Motor neuron (in vitro differentiated cells): ENCODE measurements at places on chromosomes 5 and 9. TPM values are rescaled to one million over a fixed set of nuclear protein-coding genes. Genes with fewer than 3 reads are reported as not detected.
A peak's percentile ranks its signal among the peaks of the same experiment; 100 is the strongest.

GRCh38 chr5:69504036-69504435 is 11.4 kb downstream of the OCLN start:
- no peak for ATAC-seq

GRCh38 chr9:73219985-73220626 is 68.4 kb downstream of the ANXA1 start:
- ATAC-seq: peak; percentile 88

HTR4 gene
- total RNA-seq: 0.10 TPM in 1 of 2 replicates, not detected in the other

- no peak for ATAC-seq
Measured at GRCh38 chr5:78449103-78449502, 88.7 kb downstream of the SCAMP1 start.

DNA sequence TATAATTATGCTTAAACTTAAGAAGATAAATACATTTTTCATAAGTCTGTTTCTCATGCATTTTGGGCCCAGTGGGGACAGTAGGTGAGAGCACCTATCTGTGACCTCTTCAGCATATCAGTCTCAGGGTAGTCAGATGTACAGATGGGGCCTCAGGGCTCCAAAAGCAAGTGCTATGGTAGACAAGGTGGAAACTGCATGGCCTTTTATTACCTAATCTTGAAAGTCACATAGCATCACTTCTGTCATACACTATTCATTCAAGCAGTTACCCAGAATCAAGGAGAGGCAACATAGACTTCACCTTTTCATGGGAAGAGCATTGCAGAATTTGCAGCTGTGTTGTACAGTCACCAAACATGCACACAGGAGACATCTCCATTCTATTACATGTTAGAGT is 94.8 kb downstream of the SV2C start:
- no peak for ATAC-seq

DNA sequence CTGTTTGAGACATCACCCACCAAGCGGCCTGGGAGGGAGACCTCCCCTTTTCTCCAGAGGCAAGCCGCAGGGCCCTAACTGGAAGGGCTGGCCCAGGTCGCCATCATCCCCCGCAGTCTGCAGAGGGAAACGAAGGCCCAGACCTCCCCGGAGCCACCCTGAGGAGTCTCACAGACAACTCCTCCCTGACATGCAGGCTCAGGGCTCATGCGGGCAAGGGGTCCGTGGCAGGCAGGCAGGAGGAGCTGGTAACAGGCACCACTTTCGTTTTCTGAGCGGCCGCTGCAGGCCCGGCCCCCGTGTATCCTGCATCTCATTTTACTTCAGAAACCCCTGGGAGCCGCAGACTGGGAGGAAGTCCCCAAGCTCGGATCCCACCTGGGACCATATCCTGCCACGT is 192.0 kb upstream of the PPP1R26 start:
- ATAC-seq: no peak

PHYKPL gene
- 15.3 and 16.7 TPM in 2 replicates for total RNA-seq

- ATAC-seq: no peak
Measured at GRCh38 chr9:131559421-131560000, 14.2 kb downstream of the PRRT1B start.

- ATAC-seq: no peak
Measured at GRCh38 chr9:34246453-34246852, 67.6 kb downstream of the UBAP1 start.

- no peak for ATAC-seq
Measured at GRCh38 chr5:73376618-73377170, 71.9 kb downstream of the FOXD1 start.

ADAMTS12 gene
- 2.4 and 3.1 TPM in 2 replicates for total RNA-seq

ROR2 gene
- 0.63 and 0.71 TPM in 2 replicates for total RNA-seq

GRCh38 chr9:96071815-96072124 is 196.3 kb downstream of the ERCC6L2 start:
- no peak for ATAC-seq

SEMA6A gene
- total RNA-seq: 22.7 and 42.5 TPM in 2 replicates

- no peak for ATAC-seq
Measured at GRCh38 chr5:135609981-135610380, 31.2 kb upstream of the CXCL14 start.

- no peak for ATAC-seq
Measured at GRCh38 chr9:89036383-89036782, 45.1 kb downstream of the S1PR3 start.

DNA sequence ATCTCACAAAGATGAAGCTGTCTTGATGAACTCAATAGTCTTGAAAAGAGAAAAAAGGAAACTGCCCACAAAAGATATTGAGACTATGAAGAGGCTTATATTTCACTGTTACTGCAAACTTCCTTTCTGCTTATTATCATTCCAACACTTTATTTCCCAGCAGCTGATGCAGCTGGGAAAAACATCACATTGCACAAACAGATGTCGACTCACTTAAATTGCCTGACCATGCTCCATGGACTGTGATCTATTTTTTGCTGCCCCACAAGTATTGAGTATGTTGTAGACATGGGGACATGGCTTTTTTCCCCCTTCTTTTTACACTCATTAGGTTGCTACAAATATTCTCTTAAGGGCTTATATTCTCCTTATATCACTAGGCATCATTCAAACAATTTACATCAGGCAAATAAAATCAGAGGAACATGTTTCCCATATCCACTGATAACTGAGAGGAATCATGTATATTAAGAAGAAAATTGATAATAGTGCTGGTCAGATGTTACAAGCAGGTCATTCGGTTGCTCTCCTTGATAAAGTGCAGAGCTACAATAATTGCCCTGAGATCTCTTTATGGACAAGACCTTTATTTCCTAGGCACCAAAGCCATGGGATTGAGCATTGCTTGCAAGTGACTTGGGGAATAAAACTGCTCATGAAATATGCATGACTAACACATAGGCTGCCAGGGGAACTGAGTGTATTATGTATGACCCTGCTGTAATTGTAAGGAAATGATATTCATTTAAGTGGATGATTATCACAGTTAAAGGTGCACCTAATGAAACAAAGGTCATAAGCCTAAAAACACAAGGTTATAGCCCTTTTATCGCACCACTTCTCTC is 509.9 kb downstream of the ZNF608 start:
- peak; percentile 54 for ATAC-seq

GRCh38 chr9:95783426-95783975 is 92.0 kb upstream of the ERCC6L2 start:
- peak; percentile 88 for ATAC-seq

FBP1 gene
- total RNA-seq: not detected in 2 replicates

RASGEF1C gene
- 0.16 TPM in 1 of 2 replicates, not detected in the other for total RNA-seq

DNA sequence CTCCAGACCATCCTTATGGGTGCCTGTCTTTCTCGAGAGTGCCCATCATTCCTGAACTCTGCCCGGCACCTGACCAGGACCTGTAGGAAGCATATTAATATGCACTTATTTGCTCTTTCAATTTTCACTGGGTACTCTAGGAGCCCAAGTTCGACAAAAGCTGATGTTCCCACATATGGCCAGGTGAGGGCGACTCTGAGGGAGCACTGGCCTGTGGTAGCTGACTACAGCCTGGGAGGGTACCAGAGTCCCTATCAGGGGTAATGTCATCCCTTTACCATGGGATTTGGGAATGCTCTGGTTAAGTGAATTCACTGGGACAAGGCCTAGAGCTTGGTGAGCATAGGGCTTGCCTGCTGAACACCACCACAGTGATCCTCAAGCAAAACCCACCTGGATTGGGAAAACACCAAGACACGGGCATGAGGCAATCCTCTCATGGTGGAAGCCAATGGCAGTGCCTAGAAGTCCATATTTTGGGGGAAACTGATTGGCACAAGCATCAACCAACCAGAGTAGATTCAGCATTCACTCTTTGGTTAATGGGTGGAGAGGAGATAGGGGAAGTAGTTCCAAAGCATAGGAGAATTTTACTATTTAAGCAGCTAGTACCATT is 112.2 kb downstream of the MTX3 start:
- no peak for ATAC-seq

CTXN3 gene
- total RNA-seq: 17.8 and 18.3 TPM in 2 replicates

DNA sequence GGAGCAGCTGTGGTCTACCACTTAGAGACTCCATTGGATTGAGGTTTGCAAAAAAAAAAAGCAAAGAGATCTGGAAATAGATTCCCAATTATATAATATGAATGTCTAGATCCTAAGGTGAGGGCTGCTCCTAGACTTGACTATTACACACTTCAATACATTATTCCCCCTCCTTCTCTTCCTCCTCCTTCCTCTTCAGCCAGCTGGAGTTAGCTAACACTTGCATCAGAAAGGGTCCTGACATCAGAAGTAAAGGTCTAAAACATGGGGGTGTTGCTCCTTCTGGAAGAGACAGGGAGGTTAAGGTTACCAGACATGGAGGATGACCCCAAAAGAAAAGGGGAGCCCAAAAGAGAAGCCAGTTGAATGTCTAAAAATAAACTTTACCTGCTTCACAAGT is 12.9 kb upstream of the NR3C1 start:
- no peak for ATAC-seq

DNA sequence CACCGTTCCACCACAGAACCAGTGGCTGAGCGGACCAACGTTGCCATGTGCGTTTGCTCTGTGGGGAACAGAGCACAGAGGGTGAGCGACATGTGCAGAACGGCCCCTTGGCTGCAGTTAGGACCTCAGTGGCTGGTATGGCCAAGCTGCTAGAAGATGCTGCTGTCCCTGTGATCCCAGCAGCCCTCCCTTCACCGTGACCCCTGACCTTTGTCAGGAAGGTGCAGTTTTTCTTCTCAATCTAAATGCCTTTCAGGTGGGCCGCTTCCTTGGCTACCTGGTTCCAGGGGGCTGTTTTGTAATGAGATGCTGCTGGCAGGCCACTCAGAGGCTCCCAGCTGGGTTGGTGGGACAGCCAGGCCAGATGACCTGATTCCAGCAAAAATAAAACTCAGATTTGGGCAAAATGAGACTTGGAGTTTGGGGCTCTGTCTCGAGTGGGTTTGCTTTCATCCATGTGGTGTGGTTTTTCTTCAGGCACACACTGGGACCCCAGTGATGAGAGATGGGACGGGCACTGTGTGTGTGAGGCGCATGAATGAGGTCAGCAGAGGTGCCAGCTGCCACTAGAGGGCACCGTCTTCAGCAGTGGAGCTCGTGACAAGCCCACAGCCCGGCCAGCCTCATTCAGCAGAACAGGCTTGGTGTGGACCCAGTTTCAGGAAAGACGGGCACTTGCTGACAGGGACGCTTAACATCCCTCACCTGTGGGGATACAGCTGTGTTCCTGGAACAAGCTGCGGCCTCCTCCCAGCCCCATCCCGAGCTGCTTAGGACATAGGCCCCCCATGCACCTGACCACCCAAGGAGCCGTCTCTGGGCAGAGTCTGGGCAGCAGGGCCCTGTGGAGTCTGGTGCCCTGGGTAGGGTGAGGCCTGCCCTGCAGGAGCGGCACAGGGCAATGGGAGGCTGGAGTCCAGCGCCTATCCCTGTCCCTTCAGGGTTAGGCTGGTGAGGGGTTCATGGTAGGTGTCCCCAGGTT is 4.1 kb downstream of the MRPS2 start:
- ATAC-seq: peak; percentile 6

DNA sequence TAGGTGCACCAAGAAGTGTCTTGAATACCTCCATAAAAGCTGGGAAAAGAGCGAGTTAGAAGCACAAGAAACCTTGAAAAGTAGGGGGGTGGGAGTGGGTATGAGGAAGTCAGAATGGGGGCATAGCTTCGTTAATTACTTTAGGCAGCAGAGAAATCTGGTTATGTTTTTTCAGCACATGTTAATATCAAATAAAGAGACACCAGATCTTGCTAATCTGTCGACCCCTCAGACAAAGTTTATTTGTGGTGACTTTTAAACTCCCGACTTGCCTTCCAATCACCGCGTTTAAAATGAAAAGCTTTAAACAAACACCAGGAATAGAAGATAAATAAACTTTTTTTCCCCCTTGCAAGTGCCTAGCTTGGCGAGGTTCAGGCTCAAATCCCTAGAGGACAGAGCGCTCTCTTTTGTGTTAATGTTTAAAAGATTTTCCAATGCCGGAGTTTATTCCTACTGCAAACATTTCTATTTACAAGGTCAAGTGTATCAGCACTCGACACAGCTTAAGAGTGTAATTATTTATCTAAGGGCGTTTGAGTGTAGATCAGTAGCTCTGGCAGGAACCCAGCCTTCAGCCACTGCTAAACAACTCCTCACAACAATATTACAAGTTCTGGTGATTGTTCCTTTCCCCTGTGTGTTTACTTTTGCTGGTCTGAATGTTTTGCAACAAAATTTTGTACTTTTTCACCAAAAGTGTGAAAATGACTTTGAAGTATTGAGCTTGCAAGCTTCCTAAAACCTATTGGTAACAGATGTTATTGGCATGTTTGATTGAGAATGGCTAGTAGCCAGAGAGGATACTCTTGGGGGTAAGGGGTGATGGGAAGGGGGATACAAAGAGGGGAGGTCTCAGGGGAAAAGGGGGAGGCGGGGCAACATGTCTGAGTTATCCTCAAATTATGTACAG is 3.8 kb downstream of the GAS1 start:
- ATAC-seq: no peak

DNA sequence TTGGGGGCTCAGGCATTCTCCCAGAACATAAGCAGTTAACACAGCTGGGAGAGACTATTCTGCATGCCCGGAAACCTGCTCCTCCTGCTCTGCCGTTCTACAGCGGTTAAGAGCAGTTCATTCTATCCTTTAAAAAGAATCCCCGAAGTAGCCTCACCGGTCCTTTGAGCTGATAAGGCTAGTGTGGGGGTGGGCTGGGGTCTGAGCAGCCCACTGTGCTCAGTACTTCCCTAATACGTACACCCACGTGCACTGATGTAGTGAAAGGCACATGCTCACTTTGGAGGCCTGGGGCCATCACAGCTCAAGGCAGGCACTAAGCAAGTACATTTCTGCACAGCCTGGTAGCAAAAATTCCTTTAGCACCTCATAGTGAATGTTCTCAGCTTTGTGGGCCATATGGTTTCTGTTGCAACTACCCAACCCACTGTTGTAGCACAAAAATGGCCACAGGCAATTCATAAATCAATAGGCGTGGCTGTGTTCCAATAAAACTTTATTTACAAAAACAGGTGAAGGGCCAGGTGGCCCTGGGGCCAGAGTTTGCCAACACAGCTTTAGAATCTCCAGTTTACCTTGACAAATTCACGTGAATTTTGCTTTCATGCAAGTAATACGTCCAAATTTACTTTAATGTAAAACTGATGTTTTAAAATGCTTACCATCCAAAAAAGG is 136.4 kb downstream of the ZNF354C start:
- no peak for ATAC-seq

DNA sequence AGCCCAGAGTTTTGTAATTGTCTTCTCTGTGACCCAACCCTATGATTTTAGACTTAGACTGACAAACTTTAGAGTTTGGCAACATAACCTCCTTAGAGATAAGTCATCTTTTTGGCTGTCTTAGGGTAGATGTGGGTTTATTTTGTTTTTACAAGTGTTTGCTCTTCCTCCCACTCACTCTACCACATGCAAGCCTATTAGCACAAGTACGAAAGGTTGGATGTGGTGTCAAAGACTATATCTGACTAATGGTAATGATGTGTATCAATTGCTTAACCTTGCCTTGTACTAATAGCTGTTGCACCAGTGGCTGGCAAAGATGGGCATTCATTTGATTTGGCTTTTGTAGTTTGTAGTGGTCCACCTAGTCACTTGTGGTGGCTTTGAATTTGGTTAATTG is 46.5 kb downstream of the SLC25A46 start:
- ATAC-seq: no peak

- no peak for ATAC-seq
Measured at GRCh38 chr9:8417341-8417740, 617.8 kb upstream of the DMAC1 start.
